ENCODE measurements at places on chromosomes 6 and 20.

DNA sequence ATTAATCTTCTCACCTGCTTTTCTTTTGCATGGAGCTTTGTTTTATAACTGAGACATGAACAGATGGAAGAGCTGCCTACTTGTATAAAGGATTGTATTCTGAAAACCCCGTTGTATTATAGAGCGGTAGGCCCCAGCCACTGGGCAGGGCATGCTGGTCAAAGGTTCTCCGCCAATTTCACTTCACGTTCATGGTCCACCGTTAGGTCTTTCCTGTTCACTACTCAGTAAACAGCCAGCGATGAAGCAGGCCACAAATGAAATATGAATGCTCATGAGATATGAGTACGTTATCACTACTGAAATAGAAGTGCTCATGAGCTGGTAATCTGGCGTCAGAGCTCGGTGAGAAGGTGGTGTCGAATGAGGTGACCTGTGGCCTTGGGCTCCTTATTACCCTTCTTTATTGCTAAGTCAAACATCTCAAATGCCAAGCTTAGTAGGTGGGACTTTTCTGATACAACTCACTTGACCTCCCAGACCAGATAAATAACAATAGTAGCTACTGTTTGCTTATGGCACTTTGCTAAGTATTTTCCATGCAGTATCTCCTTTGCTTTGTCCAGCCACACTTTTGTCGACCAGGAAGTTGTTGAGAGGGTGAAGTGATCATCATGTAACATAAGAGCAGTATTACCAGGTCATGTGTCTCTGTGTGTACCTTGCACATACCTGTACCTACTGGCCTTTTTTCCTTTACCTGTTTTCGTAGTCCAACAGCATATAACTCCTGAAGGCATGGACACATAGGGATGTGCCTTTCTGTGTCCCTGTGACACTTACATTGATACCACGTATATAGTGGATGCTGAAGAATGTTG, 16.7 kb downstream of the EDN3 start:
- no peak for DNase-seq

- no peak for DNase-seq
Observed at GRCh38 chr20:49356676-49357075, 78.8 kb upstream of the ZNFX1 start.

DNA sequence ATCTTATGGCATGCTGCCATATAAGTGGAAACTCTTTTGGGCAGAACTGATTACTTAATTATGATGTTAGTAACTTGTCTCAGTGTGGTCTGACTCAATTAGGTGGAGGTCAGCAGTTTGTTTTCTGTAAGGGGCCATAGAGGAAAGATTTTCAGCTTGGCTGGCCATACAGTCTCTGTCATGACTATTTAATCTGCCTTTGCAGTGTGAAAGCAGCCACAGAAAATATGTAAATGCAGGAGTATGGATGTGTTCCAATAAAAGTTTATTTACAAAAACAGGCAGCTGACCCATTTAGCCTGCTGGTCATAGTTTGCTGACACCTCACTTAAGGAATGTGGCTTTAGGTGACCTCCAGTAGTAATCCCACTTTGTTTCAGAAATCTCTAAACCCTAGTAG, 700.7 kb downstream of the EPM2A start:
- no peak for DNase-seq

GRCh38 chr20:50557549-50558134, 47.5 kb downstream of the PTPN1 start:
- DNase-seq: no peak

GRCh38 chr6:140264431-140264830, 890.0 kb upstream of the CITED2 start:
- no peak for DNase-seq

DNA sequence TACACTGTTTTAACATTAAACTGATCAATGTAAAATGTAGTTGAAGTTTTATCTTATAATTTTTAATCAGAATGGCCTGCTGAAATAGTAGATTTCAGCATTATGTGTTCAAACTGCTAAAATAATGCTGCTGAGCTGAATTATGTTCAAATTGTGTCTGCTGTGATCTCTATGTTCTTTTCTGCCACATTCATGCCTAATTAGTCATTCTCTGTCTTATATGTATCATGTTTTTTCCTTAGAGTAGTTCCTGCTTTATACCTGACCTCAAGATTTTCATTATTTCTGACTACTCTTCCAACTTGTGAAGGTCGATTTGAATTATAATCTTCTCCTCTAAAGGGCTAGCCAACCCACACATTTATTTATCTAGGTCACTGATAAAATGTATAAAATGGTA, 476.7 kb upstream of the EPHA7 start:
- no peak for DNase-seq

DNA sequence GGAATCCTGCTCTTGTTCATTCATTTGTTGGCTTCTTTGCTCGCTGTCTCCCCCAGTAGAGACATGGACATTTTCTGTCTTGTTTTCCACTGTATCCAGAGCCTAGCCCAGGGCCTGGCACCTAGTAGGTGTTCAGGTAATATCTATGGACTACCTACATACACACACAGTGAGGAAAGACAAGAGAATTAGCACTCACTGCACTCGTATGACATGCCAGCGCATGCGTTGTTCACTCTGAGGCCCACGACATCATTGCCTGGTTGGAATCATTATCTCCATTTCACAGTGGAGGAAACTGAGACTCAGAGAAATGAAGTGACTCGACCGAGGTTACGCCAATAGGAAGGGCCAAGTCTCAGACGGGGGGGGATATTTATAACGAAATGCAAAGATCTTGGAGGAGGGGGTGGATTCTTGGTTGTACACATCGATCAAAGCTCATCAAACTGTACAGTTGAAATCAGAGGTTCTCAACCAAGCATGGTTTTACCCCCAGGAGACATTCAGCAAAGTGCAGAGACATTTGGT, 140.1 kb upstream of the PTPN1 start:
- DNase-seq: no peak

GRCh38 chr6:166313255-166314070, 5.3 kb upstream of the PRR18 start:
- peak; percentile 79 for DNase-seq

DNA sequence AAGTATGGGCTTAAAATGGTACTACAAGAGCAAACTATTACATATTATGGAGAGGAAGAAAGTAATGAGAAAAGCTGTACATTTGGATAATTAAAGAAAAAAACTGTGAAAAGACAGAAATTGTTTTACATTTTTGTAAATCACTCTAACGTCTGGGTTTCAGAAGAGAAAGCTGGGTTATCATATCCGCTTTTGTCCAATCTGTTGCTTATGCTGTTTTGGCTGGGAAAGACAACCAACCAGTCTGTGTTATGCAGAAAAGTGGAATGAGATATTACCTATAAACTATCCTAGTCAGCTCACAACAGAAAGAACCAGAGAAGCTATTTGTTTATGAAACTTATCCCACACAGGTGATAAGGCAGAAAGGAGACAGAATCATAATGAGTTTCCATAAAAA, 32.4 kb downstream of the REV3L start:
- no peak for DNase-seq

DNA sequence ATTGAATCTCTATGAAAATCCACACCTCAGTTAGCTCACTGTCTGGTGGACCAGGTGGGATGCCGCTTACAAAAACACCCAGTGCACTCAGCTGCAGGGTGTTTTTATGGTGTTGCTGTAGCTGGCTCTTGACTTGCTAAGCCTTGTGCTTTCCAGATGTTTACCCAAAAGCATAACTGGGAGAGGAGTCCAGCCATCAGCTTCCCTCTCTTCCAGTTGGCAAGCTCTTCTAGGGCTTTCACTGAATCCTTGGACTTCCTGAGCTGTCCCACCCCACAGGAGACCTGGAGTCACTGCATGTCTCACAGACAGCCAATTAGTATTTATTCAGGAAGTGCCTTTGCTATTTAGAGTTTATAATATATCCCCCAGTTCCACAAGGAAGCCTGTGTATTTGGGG, 210.9 kb downstream of the FNDC1 start:
- no peak for DNase-seq

- DNase-seq: no peak
Observed at GRCh38 chr20:7790189-7790588, 150.1 kb downstream of the HAO1 start.

GRCh38 chr6:13765570-13765969, 48.8 kb downstream of the MCUR1 start:
- DNase-seq: no peak

DNA sequence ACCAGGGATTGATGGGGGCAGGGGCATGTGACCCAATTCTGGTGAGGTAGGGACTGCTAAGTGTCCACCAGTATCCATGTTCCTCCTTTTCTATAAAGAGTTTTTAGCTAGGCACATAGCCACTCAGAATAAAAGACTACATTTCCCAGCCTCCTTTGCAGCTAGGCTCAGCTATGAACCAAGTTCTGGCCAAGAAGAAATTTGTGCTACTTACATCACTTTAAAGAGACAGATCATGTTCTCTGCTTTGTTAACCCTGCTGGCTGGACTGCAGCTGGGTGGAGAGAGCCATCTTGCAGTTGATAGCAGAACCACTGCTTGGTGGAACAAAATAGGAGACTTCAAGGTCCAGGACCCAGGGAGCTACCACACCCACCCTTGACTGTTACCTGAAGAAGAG, 5.3 kb upstream of the CCM2L start:
- no peak for DNase-seq

DNA sequence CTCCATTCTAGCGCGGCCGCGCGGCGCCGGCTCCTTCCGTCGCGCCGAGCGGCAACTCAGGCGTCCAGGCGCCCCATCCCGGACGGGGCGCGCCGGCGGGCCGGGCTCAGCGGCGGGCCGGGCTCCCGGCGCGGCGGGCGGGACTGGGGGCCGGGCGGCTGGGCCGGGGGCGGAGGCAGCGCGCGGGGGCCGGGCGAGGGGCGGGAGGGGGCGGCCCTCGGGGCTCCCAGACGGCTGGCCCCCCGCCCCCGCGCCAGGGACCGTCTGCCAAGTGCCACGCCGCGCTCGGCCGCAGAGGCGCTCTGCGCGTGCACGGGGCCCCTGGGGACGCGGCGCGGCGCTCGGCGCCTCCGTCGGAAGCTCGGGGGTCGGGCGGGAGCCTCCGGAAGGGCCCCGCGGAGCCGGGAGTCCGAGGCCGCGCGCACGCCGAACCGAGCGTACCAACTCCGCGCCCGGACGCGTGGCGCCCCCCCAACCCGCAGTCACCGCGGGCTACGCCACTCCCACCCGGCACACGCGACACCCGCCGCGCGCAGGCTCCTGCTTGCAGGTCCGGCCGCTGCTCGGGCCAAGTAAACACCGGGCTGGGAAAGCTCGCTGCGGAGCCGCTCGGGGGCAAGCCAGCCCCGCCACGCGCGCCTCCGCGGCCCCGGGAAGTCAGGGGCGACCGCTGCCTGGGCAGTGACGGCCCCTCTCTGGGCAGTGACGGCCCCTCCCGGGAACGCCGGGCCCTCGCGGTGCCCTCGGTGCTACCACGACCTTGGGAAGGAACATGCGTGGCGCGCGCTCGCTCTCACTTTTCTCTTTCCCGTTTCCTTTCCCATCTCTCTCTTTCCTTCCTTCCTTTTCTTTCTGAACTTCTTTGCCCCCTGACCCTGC, at the start of gene PREX1:
PREX1 (minus strand) TSS at position 145 of the 879 bp plus-strand sequence; CDS start at position 6, 139 bp downstream.
- DNase-seq: peak; percentile 94

- no peak for DNase-seq
Observed at GRCh38 chr6:32969685-32970412, 1.5 kb downstream of the BRD2 start.

- no peak for DNase-seq
Observed at GRCh38 chr6:48388044-48388443, 277.0 kb upstream of the PTCHD4 start.

GRCh38 chr6:27870291-27870870, 41.8 kb downstream of the OR2B2 start:
- no peak for DNase-seq

DNA sequence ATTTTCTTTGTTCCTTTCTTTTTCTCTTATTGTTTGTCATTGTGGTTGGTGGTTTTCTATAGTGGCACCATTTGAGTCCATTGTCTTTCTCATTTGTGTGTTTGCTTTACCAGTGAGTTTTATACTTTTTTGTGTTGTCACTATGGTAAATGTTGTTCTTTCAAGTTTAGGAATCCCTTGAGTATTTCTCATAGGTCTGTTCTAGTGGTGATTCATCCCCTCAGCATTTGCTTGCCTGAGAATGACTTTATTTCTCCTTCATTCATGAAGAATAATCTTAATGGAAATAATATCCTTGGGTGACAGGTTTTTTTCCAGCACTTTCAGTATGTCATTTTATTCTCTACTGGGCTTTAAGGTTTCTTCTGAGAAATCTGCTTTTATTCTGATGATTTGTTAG, 209.2 kb upstream of the ASCC3 start:
- DNase-seq: no peak

- no peak for DNase-seq
Observed at GRCh38 chr6:161489626-161490306, 215.9 kb upstream of the AGPAT4 start.

- DNase-seq: no peak
Observed at GRCh38 chr6:71656121-71656520, 230.2 kb upstream of the RIMS1 start.

DNA sequence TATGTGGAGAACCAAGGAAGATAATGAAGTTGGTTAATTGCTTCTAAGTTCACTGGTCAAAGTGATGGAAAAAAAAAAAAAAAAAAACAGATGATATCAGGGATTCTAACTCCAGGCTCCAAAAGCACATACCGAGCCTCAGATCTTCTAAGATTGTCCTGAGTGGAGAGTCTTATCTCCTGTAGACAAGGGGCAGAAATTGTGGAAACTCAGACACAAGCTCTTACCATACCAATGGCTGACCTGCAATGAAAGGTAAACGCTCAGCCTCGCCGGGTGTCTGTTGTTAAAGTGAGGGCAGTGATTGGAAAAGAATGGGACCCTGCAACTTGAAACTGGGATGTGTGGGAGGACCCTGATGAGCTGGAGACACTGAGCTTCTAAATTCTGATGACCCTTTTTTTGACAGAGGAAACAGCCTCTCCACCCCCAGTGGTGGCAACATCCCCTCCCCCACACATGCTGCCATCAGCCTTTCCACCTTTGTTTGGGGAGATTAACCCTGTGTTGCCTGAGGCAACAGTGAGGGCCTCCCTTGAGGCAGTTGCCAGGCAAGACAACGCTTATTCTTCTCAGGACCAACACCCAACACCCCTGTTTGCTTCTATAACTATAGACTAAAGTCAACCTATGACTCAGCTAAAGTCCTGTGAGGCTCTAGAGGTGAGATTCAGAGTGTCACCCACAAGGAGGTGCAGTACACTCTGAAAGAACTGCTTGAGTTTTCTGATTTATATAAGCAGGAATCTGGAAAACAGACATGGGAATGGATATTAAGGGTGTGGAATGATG, 154.0 kb downstream of the THBS2 start:
- no peak for DNase-seq

DNA sequence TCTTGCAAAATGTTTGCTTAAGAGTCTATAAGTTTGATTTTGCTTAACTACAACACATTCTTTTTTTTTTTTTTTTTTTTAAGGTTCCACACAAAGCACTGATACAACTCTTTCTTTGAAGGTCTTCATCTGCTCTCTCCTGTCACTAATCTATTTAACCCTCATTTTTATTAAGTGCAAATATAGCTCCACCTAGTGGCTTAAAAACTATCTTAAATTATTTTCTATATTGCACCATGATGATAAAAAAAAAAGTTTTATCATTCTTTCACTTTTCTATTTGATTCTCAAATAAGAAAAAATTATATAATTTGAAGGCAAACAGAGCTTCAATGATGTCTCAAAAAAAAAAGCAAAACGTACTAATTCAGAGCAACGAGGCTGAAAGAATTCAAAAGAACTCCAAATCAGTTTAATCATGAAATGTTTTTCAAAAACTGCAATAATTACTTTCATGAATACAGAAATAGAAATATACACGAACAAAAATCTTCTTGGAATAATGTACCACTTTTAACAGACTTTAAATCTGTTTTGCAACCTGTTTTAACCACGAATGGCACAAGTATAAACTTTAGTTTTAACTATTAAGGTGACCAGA, 12.8 kb downstream of the ESF1 start:
- peak; percentile 31 for DNase-seq

GRCh38 chr6:166360243-166361076, 18.1 kb upstream of the SFT2D1 start:
- no peak for DNase-seq
